ENCODE measurements at places on chromosomes 6 and 20.

- DNase-seq = peak; percentile 79
Observed at GRCh38 chr6:27836783-27837624, 75.2 kb downstream of the OR2B2 start.

- peak; percentile 74 for DNase-seq
Observed at GRCh38 chr6:129598244-129599187, 111.5 kb downstream of the ARHGAP18 start.

DNA sequence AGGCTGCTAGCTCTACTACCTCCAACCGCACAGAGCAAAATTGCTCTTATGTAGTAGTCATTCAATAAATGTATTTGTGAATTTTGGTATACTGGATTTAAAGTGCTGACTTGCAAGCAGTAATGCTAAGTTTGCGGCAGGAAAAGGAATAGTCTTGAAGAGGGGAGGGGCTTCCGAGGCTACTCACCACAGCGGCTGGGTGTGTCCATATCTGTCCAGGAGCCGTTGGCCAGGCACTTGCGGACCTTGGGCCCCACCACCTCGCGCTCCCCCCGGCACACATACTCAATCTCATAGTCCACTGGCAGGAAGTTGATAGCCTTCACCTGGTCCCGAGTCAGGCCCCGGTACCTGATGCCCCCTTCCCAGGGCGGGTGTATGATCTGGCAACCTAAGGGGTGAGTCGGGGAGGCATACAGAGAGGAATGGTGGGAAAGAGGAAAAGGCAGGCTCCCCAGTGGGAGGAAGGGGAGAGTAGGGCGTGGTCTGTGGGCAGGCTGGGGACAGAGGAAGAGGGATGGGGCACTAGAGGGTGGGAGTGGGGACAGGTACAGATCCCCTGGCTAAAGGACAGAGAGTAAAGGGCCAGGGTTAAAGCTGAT is 1.7 kb downstream of the GABBR1 start:
- DNase-seq = no peak

GRCh38 chr6:168605964-168606363 is 165.0 kb downstream of the SMOC2 start:
- no peak for DNase-seq
